ENCODE measurements at places on chromosomes 12 and 14.
A peak's percentile ranks its signal among the peaks of the same experiment; 100 is the strongest.

GRCh38 chr14:68214431-68214830 lies 394.9 kb downstream of the RAD51B start:
- DNase-seq: no peak

- no peak for DNase-seq
Observed at GRCh38 chr14:92719421-92719820, 29.0 kb downstream of the LGMN start.

- no peak for DNase-seq
Observed at GRCh38 chr14:104113631-104114420, 24.6 kb upstream of the KIF26A start.

DNA sequence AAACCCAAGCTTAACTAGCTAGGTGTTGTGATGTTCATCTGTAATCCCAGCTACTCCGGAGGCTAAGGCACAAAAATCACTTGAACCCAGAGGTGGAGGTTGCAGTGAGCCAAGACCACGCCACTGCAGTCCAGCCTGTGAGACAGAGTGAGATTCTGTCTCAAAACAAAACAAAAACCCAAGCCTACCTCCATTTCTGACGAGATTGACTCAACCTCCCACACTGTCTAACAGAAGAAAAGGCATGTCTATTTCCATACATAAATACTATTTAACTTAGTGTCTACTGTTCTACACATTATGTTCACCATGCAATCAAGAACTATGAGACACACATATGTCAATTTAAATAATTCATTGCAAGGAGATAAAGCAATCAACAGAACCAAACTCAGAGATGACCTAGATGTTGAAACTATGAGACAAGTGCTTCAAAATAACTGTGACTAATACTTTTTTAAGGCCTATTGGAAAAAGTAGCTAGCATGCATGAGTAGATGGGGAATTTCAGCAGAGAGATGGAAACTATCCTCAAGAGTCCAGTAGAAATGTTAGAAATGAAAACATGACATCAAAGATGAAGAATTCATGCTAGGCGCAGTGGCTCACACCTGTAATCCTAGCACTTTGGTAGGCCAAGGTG lies 75.9 kb upstream of the DHRS4 start:
- no peak for DNase-seq

GRCh38 chr14:96197969-96198368 lies 6.7 kb upstream of the BDKRB2 start:
- no peak for DNase-seq

GRCh38 chr12:52581481-52581880 lies 7.8 kb upstream of the KRT74 start:
- DNase-seq: peak; percentile 16

GRCh38 chr12:47651368-47652254 lies 54.2 kb downstream of the RPAP3 start:
- DNase-seq: peak; percentile 45

DNA sequence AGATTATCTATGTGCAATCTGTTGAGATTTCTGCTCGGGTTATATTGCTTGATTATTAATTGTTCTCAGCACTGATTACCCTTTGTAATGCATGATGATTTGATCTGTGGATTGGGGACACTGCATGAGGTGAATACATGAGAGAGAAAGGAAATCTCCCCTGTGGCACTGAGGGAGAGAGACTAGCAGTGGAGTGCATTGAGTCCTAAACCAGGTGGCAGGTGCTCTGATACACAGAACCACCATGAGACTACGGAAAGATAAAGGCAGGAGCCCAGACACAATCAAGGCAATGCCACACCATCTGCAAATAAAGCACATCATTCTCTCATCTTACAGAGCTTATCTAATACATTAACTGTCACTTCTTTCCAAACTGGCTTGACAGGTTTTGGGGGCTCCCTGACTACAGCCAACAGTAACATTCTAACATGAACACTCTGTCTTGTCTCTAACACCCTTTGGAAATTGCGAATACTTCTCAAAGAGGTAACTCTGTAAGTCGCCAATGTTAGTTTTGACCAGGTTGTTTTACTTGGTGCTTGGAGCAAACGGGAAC lies 37.6 kb upstream of the TSPAN8 start:
- no peak for DNase-seq

GRCh38 chr12:64610079-64610659 lies at the start of gene RASSF3:
Gene RASSF3 (plus strand): TSS chr12:64610495. CDS start chr12:64610633, 138 bp downstream.
- DNase-seq: peak; percentile 78

GRCh38 chr12:39972119-39972518 lies 133.8 kb downstream of the SLC2A13 start:
- no peak for DNase-seq

- DNase-seq: no peak
Observed at GRCh38 chr12:51240971-51241370, 2.3 kb downstream of the DAZAP2 start.

- DNase-seq: no peak
Observed at GRCh38 chr12:25784669-25785068, 173.8 kb upstream of the RASSF8 start.

- peak; percentile 42 for DNase-seq
Observed at GRCh38 chr12:188910-189621, 24.9 kb downstream of the SLC6A12 start.

GRCh38 chr12:30973175-30973574 lies 46.6 kb downstream of the TSPAN11 start:
- no peak for DNase-seq

DNA sequence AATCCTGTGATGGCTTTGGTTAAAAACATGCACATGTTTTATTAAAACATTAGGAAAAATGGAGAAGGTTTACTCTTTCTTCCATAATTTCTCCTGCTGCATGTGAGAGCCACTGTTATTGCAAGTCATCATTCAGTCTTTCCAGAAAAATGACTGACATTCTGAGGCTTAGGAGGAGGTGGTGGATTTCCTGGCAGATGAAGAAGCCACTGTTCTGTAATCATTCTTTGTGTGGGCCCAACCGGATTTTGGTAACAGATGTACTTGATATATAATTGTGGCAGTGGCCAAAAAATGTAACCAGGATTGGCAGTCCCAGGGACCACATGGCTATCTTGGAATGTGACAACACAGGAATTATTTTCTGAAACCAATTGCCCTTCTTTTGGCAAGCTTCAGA lies 120.2 kb downstream of the DAAM1 start:
- DNase-seq: no peak

DNA sequence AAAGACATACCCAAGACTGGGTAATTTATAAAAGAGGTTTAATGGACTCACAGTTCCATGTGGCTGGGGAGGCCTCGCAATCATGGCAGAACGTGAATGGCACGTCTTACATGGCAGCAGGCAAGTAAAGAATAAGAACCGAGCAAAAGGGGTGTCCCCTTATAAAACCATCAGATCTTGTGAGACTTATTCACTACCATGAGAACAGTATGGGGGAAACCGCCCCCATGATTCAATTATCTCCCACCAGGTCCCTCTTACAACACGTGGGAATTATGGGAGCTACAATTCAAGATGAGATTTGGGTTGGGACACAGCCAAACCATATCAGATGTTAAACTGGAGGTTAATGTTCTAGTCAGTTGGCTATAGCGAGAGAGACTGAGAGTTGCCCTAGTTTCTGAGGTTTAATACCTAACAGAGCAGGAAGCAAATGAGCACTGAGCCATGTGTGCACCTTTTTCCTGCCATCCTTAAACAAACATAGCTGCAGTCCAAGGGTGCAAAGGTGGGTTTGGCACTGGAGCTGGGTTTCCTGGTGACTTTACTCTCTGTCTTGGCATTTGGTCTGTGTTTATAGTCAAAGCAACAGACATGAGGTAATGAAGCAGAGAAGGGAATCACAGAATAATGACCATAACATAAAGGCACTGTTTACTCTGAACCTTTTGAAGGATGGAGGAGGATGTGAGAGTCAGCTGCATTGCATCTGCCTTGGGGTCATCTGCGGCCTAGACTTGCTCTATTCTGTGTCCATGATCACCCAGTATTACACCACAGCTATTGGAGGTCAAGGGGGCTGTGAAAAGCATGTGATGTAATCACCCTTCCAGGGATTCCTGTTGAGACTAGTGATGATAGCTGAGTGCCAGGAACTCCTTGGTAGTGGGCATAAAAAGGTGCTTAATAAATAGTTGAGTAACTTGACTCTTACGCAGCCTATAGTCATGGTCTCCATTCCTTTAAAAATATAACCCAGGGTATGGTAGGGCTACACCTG lies 83.6 kb upstream of the USP44 start:
- peak; percentile 99 for DNase-seq

DNA sequence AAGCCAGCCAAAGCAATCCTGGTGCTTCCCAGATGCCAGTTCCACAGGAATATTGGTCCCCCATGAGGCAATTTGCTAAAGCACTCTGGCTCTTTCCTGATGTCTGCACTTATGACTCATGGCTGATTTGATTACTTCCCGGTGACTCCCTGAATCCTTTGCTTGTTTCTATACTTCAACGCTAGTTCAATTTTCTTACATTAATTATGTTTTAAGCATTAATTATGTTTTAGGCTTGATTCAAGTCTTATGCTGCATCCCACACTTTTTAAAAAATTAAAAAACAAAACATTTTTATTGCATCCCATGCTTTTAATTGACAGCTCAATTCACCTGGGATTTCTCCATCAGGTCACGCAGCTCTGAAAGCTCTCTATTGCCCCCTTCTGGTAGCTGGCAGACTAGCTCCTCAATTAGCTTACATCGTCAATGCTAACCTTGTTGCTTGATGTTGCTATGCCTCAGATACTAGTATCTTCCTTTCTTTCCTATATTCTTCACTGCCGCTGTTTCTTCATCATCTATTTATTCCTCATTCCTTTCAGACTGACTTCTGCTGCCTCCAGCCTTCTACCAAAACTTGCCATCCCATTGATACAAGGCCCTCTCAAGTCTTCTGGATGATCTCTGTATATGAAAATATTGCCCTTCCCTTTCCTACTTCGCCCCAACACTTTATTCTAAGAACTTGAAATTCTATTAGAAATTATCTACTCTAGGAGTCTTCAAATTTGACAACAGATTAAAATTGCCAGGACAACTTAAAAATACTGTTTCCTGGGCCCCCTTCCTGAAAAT lies 32.0 kb downstream of the TSHR start:
- peak; percentile 57 for DNase-seq

- DNase-seq: no peak
Observed at GRCh38 chr14:96139879-96140278, 64.8 kb upstream of the BDKRB2 start.

DNA sequence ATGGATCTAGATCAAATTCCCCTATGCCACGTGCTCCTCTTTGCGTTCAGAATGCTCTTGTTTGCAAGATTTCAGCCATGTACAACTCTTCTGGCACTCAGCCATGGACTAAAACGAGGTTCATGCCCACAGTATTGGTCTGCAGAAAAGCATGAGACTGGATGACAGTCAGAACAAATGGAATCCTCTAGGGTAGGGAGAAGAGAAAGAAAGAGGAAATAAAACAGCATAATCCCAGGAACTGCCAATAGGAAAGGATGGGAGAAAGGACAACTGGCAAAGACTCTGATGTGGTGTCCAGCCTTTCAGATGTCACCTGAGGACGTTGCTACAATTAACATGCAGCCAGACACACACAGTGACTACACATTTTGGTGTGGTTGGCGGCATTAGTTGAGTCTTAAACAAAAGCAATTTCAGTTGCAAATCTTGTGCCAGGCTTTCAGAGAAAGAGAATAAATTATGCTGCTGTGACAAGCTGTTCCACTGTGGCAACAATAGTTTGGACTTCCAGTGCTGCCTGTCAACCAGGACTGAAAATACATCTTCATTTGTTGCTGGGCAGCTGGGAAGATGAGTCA lies 338.0 kb downstream of the RGS6 start:
- no peak for DNase-seq

DNA sequence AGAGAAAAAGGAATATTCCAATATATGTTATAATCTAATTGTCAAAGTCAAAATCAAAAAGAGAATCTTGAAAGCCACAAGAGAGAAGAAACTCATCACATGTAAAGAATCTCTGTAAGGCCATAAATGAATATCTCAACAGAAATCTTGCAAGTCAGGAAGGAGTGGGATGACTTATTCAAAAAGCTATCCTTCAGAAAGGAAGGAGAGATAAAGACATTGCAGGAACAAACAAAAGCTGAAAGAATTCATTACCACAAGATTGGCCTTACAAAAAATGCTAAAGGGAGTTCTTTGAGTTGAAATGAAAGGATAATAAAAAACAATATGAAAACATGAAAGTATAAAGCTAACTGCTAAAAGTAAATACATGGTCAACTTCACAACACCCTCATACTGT lies 286.8 kb downstream of the LRIG3 start:
- no peak for DNase-seq

DNA sequence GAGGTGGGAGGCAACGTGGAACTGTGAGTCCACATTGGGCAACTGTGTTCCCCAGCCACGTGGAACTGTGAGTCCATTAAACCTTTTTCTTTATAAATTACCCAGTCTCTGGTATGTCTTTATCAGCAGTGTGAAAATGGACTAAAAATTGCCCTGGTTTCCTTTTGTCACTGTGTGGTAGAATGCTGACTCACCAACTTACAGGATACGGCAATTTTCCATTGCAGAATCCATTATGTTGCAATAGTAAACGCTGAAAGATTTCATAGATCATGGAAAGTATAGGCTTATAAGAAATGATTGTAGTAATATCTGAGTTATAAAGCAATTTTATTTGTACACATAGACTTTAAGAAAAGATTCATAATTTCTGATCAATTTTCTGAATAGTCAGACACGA lies 93.0 kb downstream of the GTF2A1 start:
- DNase-seq: no peak

DNA sequence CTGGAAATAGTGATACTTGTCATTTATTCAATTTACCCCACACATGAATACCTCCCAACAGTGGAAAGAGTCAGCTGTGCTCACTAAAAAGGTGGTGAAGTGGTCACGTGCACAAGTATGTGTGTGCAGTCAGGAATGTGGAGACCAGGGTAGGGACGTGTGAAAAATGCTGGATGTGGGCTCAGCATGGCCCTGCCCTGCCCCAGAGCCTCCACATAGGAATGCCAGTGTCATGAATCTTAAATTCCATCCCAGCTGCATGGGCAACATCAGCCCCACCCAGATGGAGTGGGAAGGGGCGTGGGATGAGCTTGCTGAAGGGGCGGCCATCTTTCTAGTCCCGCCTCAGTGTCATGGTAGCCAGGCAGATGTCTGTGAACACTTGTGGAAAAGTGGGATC lies 87.7 kb downstream of the C12orf75 start:
- DNase-seq: peak; percentile 70

GRCh38 chr14:103436533-103436932 lies 51.3 kb downstream of the MARK3 start:
- DNase-seq: no peak

GRCh38 chr14:50733494-50733893 lies 65.4 kb upstream of the SAV1 start:
- no peak for DNase-seq

- DNase-seq: no peak
Observed at GRCh38 chr14:56235388-56235787, 117.2 kb downstream of the PELI2 start.

DNA sequence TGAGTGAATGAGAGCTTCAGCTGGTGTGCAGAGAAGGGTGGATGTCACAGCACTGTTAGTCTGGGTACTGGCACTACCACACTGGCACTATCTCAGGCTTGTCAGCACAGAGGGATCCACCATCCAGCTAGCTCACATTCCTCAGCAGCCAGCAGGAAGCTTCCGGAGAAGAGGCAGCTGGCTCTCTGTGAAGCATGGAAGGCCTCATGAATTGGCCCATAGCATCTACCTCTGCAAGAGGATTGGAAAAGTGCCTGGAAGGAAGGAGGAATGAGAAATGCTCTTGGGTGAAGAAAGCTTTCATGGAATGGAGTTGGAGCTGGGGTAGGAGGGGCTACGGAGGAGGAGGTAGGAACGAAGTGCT lies 9.9 kb downstream of the KRT83 start:
- DNase-seq: no peak

GRCh38 chr12:107271523-107271922 lies 178.2 kb upstream of the CRY1 start:
- no peak for DNase-seq

All from Caki2 (cell line).